Smooth muscle cell of the brain vasculature (primary cell): ENCODE measurements at places on chromosomes 3 and 15.

DNA sequence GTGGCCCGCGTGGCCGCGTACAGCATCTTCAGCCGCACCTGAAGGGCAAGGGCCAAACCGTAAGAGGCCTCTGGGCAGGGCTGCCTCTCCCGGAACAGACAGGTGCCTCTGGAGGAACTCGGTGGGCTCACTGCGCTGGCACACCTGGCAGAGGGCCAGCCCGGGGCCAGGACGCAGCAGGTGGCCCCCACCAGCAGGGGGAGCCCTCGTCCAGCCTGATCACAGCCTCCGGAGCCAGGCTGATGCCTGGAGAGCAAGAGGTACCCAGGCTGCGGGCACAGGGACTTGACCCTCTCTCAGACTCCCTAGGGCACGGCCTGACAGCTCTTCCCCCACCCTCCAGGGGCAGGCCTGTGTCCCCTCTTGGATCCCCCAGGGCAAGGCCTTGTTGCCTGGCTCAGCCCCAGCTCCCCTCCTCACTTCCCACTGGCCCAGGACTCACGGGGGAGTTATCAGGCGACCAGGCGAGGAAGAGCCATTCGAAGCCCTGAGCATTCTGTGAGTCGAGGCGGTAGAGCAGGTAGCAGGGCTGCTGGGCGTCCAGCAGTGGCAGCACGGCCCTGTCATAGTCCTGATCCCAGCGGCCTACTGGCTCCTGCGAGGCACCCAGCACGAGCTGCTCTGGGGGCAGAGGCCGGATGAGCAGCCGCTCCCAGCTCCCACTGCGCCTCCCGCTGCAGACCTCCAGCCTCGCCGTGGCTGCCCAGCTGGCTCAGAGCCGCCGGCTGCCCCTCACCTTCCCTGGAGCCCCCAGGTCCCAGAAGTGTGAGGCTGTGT is 6.2 kb upstream of the TLR9 start:
- DNase-seq, result no peak

GRCh38 chr3:28680050-28680449 is 331.4 kb upstream of the AZI2 start:
- DNase-seq, result no peak

- DNase-seq, result peak; percentile 7
These were observed 55.9 kb upstream of the C3orf80 start for GRCh38 chr3:160169139-160169976.

DNA sequence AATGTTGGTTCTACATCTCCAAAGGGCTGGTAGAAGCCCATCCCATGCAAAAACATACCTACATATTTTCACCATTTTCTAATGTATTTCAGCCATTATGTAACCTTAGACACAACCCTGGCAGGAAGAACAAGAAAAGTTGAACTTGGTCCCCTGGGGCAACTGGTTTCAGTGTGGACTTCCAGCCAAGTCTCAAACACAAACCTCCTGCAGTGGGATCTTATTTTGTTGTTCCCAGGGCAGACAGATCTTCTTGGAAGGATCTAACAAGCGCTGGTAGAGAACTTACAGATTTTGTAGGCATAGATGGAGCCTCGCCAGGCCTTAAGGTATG is 96.3 kb downstream of the ADAMTS17 start:
- no peak for DNase-seq

- DNase-seq, result no peak
These were observed 276.6 kb upstream of the CFAP20DC start for GRCh38 chr3:59326246-59327024.

DNA sequence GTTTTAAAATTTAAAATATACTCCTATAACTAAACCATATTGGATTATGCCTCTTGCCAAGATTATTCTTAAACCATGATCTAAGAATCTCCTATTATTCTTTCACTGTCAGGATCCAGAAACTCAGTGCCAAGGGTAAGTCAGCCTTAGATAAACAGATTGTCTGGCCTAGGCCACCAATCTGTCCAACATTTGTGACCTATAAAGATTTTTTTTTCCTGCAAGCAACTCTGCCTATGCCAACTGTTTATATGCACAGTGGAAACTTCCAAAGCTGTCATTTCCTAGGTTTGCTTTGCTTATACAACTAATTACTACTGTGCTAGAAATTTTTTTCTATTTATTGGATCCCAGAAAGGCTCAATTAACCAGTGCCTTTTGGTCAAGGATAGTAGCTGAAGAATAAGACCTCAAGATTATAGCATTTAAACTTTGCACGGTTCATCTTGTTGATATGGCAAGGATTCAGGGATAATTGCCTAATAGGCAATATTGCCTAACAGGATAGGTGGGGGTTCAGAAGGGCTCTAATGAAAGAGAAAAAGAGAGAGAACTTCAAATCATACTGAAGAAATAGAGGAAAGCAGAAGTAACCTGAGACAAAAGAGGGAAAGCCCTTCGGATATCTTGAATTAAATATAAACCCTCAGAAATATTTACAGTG is 22.8 kb downstream of the GAP43 start:
- no peak for DNase-seq

DNA sequence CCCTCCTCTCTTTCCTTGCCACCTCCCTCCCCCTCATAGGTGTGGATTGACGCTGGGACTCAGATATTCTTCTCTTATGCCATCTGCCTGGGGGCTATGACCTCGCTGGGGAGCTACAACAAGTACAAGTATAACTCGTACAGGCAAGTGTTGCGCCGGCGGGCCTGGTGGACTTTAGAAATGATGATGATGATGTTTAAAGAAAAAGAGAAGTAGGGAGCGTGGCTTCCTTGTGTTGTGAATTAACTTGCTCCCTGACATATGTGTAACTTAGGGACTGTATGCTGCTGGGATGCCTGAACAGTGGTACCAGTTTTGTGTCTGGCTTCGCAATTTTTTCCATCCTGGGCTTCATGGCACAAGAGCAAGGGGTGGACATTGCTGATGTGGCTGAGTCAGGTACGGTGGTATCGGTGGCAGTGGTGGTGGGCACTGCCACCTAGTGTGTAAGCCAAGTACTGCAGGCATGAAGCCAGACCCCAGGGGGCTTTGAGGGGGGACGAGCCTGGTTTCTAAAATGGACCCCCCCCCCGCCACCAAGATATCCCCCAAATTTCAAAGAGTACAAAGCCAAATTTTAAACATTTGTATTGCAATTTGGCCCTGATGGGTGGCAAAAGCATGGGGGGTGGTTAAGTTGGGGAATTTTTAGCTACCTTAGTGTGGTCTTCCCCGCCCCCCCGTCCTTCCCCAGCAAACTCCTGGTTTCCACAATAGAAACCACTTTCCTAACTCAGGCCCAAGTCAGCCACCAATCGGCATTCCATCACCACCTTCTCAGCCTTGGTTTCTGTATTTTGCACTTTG is 65.6 kb downstream of the SLC6A6 start:
- no peak for DNase-seq

DNA sequence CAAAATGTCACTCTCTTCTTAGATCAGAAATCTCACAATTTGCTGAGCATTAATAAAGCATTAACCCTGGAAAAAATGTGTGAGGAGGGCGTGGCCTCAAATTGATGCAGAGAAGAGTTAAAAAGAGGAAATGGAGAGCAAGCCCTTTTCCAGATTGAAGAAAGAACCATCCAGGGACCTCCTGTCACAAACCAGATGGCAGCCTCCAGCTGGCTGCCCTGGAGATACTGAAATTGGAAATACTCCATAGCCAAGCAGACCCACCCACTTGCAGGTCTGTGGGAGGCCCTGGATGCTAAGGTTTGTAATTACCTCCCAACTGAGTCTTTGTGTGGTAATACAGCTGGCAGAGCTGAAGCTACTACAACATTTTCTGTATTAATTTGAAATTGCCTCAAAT is 214.9 kb downstream of the IL20RB start:
- DNase-seq, result no peak

DNA sequence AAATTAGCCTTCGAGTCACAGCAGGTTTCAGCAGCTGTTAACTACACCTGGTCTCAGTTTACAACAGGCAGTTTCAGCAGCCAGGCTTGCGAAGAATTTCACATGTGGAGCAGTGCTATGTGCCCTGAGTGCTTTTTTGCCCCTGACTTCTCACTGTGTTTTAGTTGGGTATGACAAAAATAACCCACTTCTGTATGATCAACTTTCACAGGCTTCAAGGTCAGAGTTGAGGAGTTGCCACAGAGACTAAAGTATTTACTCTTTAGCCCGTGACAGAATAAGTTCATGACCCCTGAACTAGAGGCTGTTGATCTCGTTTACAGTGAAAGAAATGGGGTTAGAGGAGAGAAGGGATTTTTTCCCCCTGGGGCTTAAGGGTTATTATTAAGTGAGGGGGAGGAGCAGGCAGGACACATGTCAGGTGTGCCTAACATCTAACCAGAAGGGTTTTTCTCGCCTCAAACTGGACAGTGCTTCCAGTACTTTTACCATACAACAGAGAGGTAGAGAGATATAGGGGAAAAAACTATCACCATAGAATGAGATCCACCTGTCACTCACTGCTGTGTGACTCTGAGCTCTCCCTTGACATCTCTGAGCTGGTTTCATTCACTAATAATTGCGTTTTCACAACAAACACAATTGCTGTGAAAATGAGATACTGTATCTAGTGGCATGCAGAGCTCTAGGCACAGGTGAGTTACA is 14.0 kb upstream of the TOPBP1 start:
- no peak for DNase-seq

GRCh38 chr3:61572879-61573278 is 11.5 kb downstream of the PTPRG start:
- no peak for DNase-seq

DNA sequence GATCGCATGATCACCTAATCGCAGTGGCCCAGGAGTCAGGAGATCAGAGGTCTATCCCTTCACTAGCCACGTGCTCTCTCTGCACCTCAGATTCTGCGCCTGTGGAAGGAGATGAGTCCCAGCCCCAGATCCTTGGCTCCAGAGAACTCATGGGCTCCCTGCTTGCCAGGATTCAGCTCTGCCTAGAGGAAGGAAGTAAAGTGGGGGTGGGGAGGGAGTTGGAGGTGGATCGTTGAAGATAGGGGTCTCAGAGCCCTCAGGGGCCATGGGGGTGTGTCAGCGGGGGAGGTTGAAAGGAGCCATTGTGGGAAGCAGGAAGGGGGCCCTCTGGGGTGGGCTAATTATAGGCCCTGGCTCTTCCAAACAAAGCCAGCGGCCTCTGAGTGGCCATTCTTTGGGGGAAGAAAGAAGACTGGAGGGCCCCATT is 11.3 kb upstream of the STRA6 start:
- DNase-seq, result no peak

DNA sequence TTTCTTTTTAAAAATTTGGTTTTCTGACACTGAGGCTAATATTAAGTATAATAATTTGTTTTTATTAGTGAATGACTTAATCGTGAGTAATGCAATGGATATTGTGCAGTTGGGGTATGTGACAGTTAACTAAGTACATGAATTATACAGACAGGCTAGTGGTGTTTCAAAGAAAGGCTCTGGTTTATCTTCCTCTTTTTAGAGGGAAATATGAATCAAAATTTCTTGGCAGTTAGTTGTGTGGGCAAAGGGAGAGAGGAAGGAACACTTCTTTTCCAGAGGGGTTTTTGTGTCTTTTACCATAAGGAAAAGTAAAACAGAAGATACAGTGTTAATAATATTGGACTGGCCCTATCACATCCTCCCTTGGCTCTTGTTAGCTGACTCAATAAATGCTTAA is 2.7 kb downstream of the ZNF654 start:
- DNase-seq, result no peak

DNA sequence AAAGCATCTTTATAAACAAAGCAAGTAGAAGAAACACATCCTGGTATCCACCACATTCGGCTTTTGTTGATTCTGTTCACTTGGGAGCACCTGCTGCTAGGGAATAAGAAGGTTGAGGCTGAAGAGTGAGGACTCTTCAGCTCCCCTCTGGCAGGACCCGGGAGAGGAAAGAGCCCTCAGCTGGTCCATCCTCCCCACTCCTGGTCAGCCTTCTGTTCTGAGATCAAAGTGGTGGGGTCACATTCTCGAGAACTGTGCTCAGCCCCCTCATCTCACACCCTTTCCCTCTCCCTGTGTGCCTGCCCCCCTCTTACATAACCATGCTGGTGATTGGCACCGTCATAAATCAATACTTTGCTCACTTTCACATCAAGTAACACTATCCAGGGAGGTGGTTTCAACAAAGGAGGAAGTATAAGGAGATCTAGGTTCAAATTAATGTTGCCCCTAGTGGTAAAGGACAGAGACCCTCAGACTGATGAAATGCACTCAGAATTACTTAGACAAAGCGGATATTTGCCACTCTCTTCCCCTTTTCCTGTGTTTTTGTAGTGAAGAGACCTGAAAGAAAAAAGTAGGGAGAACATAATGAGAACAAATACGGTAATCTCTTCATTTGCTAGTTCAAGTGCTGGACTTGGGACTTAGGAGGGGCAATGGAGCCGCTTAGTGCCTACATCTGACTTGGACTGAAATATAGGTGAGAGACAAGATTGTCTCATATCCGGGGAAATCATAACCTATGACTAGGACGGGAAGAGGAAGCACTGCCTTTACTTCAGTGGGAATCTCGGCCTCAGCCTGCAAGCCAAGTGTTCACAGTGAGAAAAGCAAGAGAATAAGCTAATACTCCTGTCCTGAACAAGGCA is at the start of gene NR1I2:
TSS of gene NR1I2 (plus strand) at position 772 of the 869 bp plus-strand sequence.
- DNase-seq, result no peak

DNA sequence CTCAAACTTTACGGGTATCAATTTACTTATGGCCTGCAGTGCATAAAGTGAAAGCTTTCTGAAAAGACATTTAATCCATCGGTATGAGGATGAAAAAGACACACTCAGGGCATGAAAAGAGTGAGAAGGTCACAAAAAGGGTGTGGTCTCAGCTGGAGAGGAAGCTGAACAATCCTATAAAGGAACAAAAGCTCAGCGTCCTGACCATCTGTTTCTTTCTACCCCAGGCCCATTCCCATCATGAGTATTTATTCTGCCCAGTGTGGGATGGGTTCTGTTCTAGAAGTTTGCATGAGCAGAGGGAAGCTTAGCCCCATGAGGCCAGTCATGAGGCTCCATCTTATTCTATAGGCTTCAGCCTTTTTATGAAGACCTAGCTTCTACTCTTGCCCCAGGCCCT is 144.6 kb downstream of the LPP start:
- no peak for DNase-seq

DNA sequence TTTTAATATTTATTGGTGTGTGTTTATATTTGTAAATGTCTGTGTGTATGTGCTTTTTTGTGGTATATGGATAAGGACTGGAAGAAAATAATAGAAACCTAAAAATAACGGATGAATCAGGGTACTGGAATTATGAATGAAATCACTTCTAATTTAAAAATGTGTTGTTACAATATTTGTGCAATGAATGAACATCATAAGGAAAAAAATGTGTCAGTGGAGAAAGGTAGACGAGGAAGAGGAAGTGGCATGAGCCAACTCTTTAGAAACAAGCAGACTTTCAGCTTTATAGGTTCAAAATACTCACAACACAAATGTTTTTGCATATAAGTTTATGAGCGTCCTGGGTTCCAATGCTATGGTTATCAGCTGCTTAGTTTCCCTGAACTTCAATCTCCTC is 59.4 kb downstream of the SOX2 start:
- DNase-seq, result no peak

DNA sequence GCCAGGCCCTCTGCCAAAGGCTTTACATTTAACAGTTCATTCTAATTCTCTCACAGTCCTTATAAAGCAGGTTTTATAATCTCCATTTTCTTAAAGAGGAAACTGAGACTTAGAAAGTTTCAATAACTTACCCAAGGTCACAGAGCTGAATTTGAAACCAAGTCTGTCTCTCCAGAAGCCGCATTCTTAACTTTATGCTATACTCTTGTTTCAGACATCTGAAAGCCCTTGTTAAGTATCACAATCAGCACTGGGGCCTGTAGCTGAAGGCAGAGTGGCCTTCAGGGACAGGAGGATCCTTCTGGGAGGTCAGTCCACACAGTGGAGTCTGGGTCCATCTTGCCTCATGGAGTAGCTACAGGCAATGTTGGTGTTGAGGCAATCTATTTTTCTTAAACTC is 27.9 kb downstream of the LRRN1 start:
- DNase-seq, result no peak
